ENCODE measurements at places on chromosomes 3 and 15.
A peak's percentile ranks its signal among the peaks of the same experiment; 100 is the strongest.

DNA sequence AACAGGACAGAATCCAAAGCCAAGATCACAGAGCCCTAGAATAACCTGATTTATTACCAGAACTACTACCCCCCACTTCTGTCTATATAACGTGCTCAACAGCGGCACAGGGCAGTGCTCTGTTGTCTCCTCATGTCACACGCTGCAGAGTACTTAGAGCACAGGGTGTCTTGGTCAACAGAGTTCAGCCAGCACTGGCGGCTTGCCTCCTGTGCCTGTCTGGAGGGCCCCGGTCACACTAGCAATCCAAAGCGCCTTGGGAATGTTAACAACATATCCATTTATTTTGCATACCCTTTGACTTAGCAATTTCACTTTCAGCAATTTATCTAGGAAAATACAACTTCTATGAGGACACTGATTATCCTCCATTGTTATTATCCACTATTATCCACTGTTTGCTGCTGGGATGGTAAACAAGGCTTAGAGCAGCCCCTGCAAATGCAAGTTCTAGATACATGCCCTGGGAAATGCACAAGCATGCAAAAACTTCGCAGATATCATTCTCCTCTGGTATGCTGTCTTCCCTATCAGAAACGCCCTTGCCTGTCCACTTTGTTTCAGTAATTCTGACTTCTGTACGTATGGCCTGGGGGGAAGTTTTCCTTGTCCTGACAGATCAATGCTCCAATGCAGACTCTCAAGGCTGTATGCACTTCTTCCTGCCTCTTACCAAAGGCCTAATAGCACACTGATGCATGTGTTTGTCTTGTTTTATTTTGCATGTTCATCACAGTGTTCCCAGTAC lies 86.2 kb upstream of the OCA2 start:
- no peak for DNase-seq

DNA sequence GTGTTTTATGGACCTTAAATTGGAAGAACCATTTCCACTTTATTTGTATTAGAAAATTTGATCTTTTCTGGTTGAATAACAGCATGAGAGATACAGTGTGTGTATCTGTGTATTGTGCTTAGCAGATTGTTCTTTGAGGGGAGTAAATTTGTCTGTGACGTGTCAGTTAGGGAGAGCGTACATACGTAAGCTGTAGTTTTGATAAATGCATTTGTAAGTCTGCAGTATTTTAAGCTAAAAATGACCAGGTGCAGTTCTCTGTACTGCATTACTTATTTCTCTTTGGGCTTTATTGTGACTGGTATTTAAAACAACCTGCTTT lies 264.8 kb downstream of the ROBO2 start:
- DNase-seq = no peak

- DNase-seq = no peak
Observed at GRCh38 chr3:114108137-114108536, 51.6 kb downstream of the QTRT2 start.

GRCh38 chr3:149969110-149969939 lies 1.4 kb downstream of the PFN2 start:
- no peak for DNase-seq

GRCh38 chr3:16011376-16011775 lies 163.1 kb upstream of the GALNT15 start:
- DNase-seq = no peak

DNA sequence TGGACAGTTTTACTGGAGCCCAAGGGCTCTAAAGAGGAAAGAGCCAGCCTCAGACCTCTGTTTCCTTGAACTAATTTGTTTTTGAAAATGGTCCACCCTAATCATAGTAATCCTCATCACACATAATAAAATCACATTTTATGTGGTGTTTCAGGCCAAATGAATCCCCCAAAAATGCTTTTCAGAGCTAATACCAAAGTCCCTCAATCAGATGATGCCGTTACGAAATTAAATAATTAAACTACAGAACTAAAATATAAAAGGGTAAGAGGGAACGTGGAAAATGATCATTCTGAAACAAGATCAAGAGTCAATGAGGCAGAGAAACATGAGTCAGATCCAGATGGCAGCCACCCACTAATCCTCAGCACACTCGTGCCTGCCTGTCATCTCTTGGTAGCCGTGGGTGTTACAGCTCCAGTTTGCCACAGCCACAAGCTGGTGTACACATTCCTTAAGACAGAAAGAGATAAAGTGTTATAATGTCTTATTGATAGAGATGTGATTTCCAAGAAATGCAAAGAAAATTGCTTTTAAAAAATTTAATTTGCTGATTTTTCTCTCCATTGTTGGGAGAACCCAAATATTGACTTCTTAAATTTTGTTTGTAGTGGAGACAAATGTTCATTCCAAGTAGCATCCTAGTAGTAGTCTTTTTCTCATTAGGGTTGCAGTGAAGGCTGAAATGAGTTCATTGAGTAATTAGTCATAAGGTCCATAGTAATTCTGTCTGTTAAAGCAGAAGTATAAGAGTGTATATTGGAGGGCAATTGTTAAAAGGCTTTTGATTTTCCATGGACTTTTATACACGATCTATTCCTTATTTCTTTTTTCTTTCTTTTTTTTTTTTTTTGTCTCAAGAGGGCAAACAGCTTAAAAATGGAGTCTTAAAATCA lies 104.2 kb downstream of the AGBL1 start:
- no peak for DNase-seq

DNA sequence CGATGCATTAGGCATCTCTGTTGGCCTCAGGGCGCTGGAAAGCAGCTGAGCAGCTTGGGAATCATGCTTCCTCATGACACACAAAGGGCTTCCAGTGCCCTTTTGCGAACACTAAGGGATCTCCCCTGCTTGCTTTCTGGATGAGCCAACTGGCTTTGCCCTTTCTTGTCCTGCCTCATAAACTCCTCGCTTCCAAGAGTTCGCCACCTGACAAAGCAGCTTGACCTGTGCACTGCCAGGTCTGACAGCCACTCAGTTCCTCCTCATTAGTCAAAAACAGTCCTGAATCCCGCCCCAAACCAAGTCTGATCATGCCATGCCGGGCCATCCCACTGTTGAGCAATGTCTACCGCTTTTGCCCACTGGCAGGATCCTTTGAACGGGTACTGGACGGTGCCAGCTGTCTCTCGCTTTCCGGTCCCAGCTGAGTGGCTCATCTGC lies 265.4 kb upstream of the LYSMD4 start:
- no peak for DNase-seq

- peak; percentile 40 for DNase-seq
Observed at GRCh38 chr3:149352556-149352955, 19.1 kb upstream of the TM4SF18 start.

DNA sequence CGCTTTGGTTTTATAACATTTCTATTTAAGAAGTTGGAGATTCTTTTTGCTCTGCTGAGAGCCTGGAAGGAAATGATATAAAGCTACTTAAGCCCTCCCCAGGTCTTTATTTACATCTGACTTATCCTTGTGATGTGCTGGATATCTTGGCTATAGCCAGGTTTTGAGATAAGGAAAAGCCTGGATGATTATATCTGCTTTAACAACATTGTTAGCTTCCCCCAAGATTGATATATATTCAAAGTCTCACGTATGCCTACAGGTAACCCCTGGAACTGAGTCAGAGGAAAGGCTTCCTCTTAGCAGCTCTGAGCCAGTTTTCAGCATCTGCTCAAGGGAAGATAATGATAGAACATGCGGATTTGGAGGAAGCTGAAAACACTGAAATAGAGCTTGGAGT lies 61.5 kb upstream of the CRBN start:
- DNase-seq = no peak

- DNase-seq = peak; percentile 30
Observed at GRCh38 chr3:122975163-122975923, 52.2 kb downstream of the SEMA5B start.

- DNase-seq = no peak
Observed at GRCh38 chr3:25692341-25692740, 27.6 kb upstream of the TOP2B start.

DNA sequence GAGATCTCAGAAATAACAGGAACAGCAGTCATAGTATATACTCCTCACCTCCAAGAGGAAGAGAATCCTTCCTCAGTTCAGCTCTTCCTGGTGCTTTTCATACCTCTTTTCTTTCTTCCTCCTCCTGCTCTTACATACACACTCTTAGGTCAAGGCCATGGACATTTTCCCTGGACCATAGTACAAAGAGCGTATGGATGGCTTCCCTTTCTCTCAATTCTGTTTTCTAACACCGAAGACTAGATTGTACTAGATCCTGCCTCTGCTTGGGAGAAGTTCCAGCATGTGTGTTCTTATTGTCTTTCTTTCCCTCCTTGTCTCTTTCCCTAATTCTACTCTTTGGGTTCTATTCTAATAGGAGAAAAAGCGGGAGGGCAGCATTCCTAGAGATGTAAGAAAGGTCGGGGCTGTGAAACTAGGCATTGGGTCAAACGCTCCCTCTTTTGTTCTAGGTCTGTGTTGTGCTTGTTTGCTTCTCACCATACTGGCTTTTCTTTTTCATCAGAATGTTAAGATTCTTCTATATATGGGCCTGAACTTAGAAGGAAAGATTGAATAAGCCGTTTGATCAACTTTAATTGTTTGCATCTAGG lies 77.4 kb downstream of the VPS8 start:
- DNase-seq = no peak

- no peak for DNase-seq
Observed at GRCh38 chr15:60822403-60822802, 343.5 kb upstream of the ICE2 start.

GRCh38 chr15:79994615-79995014 lies 23.6 kb upstream of the BCL2A1 start:
- no peak for DNase-seq

DNA sequence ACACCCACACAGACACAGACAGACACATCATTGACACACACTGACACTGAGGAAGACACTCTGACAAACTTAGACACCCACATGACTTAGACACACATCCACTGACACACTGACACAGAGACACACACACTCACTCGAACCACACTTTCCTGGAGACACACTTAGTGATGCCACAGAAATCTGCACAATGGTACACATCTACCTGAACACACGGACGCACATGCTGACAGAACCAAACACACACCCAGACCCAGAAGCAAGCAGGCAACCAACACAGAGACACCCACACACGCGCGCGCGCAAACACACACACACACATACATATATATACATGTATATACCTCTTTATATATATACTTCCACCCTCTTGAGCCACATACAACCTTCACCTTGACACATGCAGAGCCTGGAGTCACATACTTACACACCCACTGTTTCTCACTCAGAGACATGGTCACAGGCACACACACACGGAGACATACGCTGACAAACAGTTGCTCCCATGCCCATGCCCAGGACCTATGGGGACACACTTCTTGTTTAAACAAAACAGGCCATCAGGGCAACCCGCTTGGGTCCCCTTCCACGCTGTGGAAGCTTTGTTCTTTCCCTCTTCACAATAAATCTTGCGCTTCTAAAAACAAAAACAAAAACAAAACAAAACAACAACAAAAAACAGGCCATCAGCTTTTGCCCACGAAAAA lies 913 bp upstream of the SCN5A start:
- no peak for DNase-seq

DNA sequence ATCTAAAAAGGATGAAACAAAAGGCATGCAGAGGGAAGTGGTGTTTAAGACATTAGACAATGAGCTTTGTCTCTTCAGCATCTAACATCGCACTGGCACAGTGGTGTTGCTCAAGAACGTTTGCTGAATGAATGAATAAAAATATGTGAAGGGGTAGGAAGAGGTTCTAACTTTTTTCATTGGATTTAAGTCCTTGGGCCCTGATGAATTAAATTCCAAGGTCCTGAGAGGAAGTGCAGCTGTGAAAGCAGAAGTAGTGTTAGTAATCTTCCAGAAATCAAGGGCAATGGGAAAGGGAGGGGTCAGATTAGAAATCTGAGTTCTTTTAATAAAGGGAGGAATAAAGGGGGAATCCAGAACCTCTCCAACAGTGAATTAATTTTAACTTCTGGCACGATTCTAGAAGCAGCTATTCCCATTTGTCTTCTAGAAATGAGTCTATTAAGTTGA lies 29.6 kb downstream of the TLNRD1 start:
- DNase-seq = no peak

DNA sequence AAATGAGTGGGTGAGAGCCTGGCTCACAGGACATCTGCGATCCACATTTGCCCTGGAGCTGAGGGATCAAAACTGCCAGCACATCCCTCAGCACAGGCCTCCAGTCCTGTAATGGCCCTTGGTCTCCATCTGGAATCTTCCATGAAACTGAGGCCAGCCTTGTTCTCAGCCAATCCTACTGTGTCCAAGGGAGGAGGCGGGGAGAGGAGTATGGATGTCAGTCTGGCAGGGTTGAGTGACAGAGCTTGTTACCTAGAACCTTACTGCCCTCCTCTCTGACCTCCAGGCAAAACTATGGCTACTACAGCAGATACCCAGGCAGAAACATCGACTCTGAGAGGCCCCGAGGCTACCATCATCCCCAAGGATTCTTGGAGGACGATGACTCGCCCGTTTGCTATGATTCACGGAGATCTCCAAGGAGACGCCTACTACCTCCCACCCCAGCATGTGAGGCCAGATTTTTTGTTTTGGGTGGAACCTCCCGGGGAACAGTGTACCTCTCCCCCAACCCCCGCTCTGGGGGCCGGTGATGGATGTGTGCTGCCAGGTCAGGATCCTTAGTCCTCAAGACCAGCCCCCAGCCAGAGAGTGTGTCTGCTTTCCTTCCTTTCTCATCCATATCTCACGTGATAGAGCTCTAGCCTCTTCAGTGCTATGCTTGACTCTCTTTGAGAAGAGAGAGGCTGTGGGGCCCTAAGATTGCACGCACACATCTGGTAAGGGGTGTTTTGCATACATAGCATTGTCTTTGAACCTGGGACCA lies 41.3 kb downstream of the CHDH start:
- no peak for DNase-seq

DNA sequence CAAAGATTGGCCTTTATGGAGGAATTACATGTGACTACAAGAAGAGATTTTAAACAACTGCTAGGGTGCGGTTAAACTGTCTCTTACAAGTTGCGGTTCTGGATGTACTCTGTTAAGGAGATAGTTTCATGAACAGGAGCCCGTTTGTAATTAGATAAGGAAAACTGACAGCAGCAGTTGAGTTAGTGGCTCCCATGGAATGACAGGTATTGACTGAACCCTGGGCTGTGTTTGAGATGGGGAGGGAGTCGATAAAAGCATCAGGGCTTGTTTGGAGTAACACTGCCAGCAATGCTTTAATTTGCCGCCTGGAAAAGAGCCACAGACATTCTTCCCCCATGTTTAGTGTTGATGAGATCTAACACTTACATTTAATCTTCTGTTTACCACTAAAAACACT lies 139.9 kb downstream of the ROBO2 start:
- no peak for DNase-seq

- DNase-seq = peak; percentile 14
Observed at GRCh38 chr3:13189639-13190377, 116.6 kb upstream of the IQSEC1 start.

- DNase-seq = no peak
Observed at GRCh38 chr3:117016378-117016777, 306.8 kb downstream of the TUSC7 start.
